Astrocyte (in vitro differentiated cells and primary cell): ENCODE measurements at places on chromosomes 3 and 15. TPM values are rescaled to one million over a fixed set of nuclear protein-coding genes. Genes with fewer than 3 reads are reported as not detected.

The DMXL2 gene
- total RNA-seq, result 17.8 and 19.0 TPM in 2 replicates

The SAMMSON gene
- not detected in 2 replicates for total RNA-seq

The POTEB3 gene
- total RNA-seq, result not detected in 2 replicates

GRCh38 chr3:108662142-108662738, 72.7 kb downstream of the DZIP3 start:
- DNase-seq, result peak; percentile 55

DNA sequence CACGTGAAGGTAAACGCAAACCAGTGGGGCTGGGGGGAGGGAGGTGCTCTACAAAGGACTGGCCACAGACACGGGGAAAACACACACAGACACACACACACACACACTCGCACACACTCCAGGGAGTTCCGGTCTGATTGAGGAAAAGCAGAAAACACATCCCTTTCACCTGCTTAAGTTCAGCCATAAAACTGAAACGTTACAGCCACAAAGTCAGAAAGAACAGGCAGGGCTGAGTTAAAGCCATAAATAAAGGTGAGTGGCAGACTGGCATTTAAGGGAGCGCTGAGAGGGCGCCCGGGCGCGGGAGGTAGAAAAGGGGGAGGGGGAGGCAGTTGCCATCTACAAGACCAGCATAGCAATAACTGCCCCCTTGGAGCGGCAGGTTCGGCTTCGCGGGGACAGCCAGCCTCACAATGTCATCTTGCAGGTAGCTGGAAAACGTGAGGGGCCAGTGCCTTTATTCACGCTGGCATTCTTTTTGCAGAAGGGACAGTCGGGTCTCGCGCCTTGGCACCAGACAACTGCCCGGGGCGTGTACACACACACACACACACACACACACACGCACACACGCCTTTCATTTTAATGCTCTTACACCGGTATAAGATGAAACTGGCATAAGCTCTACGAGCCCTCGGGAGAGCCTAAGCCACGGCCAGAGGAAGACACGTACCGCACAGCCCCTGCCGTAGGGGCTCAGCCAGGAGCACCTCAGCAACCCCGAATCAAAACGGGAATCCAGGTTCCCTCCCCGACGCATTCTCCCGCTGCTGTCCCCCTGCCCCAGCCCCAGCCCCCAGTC, 866 bp downstream of the TNIK start:
- peak; percentile 55 for DNase-seq

- no peak for DNase-seq
These were observed 77.5 kb upstream of the CADM2 start for GRCh38 chr3:84881288-84881687.
